ENCODE measurements at places on chromosomes 7 and 10.

DNA sequence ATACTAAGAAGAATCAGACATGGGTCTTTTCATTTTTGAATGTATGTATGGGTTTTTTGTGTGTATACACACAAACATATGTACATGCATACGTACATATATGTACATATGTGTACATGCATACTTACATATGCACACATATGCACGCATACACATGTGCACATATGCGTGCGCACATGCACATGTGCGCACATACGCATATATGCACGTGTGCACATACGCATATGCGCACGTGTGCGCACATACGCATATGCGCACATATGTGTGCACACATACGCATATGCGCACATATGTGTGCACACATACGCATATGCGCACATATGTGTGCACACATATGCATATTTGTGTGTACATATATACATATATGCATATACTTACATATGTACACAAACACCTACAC is 4.9 kb upstream of the BMPR1A start:
- no peak for DNase-seq

- DNase-seq = no peak
These were observed 130.4 kb downstream of the PRKG1 start for GRCh38 chr10:51204701-51205100.

DNA sequence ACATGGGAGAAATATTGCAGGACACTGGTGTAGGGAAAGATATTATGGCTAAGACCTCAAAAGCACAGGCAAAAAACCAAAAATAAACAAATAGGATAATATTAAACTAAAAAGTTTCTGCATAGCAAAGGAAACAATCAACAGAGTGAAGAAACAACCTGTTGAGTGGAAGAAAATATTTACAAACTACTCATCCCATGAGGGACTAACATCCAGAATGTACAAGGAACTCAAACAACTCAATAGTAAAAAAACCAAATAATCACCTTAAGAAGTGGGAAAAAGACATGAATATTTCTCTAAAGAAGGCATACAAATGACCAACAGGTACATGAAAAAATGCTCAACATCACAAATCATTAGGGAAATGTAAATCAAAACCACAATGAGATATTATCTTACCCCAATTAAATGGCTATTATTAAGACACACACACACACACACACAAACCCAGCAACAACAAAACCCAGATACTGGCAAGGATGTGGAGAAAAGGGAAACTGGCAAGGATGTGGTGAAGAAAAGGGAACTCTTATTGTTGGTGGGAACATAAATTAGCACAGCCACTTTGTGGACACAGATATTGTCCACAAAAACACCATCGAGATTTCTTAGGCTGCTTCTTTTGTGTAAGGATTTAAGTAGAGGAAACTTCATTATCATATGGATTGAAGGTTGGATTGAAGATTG is 9.8 kb upstream of the RAB18 start:
- DNase-seq = no peak

GRCh38 chr10:84519235-84519634 is 190.8 kb downstream of the CCSER2 start:
- no peak for DNase-seq

DNA sequence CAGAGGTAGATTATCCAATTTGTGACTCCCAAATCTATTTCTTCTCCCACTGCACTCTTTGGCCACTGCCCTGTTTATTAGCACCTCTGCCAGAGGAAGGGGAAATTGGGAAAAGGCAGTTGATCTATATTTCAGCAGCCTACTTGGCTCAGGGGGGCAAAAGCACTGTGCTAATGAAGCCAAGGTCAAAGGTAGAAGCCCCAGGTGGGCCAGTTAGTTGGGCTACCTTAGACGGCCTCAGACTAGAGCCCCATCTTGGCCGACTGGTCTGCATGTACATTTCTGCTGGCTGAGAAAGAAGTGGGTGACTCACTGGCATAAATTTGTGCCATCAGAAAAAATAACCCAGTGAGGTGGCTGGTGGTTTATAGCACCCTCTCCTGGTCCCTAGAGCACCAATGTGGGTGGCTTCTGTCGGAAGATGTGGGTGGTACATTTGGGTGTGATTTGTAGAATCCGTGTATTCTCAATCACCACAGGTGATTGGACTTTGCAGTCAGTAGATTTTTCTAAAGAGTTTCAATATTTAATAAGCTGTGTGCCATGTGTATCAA is 293.3 kb upstream of the MKI67 start:
- DNase-seq = no peak

DNA sequence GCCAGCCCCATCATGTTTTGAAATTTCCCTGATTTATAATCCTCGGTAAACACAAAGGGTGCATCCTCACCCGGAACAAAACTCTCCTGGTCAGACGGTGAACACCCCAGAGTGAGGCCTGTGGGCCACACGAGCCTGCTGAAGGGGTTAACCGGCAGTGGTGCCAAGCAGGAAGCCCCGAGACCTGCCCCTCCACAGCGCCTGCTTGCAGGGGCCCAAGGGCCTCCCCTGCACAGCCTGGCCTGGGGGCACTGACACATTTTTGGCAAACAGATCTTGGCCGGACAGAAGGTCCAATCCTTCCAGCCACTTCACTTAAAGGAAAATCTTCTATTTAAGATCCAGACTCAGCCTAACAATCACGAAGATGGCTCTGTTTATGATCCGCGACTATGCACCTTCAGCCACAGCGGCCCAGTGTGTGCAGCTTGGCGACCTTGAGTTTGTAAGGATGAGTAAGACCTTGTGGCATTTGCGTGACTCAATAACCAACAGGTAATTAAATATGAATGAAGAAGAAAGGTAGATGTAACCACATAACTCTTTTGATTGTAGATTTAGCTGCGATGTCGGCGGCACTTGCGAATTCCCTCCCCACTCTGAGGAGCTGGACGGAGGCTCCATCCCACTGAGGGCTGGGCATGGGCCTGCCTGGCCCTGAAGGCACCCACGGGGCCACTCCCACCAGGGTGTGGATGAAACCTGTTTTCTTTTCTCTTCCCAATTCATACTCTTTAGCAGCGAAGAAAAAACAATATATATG is 328.2 kb downstream of the DNAJB6 start:
- no peak for DNase-seq

- no peak for DNase-seq
These were observed 53.1 kb downstream of the NPTX2 start for GRCh38 chr7:98670186-98670585.

GRCh38 chr10:102465466-102465865 is 14.1 kb upstream of the C10orf95 start:
- no peak for DNase-seq

DNA sequence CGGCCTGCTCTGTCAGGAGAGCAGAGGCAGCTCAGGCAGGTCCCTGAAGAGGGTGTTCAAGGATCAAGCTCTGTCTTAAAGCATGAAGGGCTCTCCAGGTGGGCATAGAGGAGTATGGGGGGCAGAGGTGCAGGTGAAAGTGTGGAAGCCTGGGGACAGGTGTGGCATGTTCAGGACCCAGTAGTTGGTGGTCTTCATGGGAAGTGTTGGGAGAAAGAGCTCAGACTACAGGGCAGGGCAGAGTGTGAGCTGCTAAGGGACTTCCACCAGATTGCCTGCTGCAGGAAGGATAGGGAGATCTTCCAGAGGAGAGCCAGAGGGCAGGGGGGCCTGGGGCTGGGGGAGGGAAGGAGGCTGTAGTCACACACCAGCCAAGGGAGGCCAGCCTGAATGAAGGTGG is 156.5 kb upstream of the GDF10 start:
- no peak for DNase-seq

- DNase-seq = no peak
These were observed 138.8 kb upstream of the BTBD16 start for GRCh38 chr10:122132331-122132755.

DNA sequence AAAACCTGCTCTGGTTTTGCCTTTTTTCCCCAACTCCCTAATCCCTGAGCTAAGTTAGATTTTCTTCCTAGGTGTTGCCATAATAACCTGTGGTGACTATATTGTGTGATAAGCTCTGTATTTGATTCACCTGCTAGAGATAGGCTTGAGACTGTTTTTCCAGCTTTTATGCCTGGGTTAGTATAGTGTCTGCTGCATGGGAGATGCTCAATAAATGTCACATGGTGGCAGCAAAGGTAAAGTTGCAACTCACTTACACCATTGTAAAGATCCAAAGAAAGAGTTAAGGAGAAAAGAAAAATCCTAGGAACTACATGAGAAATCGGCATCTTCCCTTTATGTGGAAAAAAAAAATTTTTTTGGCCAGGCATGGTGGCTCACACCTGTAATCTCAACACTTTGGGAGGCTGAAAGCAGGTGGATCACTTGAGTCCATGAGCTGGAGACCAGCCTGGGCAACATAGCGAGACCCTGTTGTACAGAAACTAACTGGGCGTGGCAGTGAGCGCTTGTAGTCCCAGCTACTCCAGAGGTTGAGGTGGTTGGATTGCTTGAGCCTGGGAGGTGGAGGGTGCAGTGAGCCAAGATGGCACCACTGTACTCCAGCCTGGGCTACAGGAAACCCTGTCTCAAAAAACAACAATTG is 3.7 kb downstream of the CCNJ start:
- no peak for DNase-seq

DNA sequence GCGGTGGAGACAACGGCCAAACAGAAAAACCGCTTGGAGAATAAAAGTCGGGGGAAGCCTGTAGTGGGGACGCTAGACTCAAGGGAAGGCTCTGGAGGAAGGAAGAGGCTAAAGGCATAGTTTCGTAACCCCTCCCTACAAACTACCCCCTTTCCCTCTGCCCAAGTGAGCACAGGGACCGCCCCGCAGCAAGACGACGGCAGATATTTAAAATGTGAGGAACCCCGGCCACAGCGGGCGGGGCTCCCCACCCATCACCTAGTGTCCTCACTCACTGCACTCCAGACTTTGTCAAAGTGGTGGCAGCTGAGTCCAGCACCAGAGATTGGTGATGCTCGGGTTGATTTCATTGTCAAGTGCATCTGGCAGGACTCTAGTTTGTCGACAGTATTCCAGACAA is 69.1 kb downstream of the PRKAG2 start:
- no peak for DNase-seq

- no peak for DNase-seq
These were observed 62.9 kb downstream of the SYPL1 start for GRCh38 chr7:106049139-106049752.

- DNase-seq = no peak
These were observed 2.0 kb downstream of the VOPP1 start for GRCh38 chr7:55570218-55570873.

- DNase-seq = no peak
These were observed 77.6 kb upstream of the FOXK1 start for GRCh38 chr7:4604456-4604940.

GRCh38 chr10:126210051-126210651 is 178.1 kb downstream of the ADAM12 start:
- DNase-seq = no peak

DNA sequence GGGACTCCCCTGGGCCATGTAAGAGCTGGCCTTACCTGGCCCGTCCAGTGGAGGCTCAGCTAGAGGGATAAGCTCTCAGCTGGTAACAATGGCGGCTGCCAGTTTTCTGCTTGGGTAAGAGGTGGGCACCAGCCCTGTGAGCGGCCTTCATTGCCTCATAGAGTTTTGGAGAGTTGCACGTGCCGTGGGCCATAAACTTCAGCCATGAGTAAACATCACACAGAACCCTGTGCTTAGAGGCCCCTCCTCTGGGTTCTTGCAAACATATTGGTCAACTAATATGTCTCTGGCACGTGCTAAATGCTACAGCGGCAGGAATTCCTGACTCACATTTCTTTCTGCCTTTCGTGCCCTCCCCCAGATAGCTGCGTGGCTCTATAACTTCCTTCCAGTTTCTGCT is 103.9 kb upstream of the LEP start:
- no peak for DNase-seq

GRCh38 chr10:74743401-74743800 is 83.0 kb upstream of the KAT6B start:
- no peak for DNase-seq

DNA sequence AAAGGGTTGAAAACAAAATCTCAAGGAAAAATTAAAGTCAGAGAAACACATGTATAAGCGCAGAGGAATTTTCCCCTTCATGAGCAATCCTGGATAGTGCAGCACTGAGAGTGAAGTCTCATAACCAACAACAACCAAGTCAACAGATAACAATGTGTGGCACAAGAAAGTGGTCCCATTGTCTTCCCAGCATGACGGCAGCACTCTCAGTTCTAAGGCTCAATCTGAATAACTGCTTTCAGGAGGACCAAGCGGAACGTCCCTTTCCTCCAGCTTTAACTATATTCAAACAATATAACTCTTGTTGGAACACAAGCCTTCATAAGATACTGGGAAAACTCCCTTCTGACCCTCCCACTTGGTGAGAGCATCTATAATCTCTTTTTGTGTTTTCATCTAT is 137.9 kb downstream of the RAPGEF5 start:
- no peak for DNase-seq

DNA sequence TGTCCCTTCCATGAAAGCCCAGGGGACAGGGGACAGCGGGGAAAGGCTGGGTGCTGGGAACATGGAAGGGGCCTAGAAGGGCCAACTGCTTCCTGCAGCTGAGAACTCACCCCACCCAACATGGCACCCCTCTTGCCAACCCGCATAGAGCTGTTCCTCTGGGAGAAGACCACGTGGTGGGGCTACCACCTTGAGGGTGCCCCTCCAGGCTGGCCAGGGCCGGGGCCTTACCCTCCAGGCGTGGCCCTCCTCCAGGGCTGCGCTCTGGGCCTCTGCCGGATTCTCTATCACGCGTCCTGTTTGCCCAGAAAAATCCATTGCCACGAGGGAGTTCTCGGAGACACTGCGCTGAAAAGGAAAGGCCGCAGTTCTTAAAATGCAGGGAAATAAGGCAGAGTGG is 39.9 kb upstream of the DDC start:
- no peak for DNase-seq

DNA sequence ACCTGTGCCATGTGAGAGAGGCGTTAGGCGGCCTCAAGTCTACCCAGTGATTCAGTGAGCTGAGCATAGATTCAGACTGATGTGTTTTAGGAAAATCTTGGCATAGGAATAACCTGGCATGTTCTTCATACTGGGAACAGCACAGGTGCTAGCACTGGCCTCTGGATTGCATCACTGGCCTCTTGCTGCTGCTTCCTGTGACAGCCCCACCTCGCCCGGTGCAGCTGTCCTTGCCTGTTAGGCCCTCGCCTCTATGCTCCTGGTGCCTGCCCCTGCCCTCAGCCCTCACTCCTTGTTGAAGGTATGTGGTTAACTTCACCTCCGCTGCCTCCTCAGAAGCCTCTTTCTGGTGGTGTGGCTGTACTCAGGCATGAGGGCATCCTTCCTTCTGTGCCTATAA is 46.2 kb downstream of the BLNK start:
- no peak for DNase-seq

DNA sequence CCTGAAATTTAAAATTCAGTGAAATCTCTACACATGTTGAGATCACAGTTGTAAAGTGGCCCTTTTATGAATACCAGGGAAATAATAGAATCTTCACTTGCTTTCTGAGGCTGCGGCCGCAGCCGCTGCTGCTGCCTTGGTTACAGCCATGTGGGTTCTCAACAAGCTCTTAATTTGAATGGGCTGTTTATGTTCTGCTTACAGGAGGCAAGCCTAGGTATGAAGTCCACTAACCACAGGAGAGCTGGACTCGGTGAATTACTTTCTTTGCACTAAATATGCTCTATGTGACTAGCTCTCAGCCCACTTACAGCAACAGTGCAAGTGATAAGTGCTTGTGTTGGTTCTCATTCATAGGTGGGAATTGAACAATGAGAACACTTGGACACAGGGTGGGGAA is 410.8 kb downstream of the SFMBT2 start:
- no peak for DNase-seq
